Activated CD4-positive, alpha-beta memory T cell treated with anti-CD3 and anti-CD28 coated beads for 36 hours (primary cell): ENCODE measurements at places on chromosomes 1 and 21.

DNA sequence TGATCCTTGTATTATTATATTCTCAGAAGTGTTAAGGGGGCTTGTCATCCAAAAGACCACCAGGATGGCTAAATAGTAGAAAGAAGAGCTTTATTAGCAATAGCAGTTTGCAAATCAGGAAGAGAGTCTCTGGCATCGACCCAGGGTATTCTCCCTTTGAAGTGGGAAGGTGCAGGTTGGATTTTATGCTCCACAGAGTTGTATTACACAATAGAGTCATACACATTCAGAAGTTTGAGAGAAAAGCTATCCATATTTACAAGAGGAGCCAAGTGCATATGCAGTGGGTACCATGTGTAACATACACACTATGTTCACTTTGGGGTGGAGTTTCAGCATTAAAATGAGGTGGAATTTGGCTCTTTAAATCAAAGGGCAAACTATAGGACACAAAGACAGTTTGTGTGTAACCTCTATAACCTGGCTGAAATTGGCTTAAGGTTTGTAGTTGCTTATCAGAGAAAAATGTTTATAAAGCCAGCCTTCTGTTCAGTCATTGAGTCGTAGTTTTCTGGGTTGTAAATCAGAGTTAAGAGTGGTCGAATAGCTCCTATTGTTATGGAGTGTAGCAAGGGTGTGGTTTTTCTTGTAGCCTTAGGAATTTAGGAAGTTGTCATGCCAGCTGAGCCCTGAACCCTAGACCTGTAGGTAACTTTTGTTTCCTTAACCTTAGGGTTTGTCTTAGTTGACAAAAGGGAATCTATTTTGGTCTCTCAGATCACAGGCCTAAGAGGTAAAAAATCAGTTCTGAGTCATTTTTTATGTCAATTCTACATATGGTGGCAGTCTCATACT is 125.3 kb downstream of the DNM3 start:
- DNase-seq: no peak

DNA sequence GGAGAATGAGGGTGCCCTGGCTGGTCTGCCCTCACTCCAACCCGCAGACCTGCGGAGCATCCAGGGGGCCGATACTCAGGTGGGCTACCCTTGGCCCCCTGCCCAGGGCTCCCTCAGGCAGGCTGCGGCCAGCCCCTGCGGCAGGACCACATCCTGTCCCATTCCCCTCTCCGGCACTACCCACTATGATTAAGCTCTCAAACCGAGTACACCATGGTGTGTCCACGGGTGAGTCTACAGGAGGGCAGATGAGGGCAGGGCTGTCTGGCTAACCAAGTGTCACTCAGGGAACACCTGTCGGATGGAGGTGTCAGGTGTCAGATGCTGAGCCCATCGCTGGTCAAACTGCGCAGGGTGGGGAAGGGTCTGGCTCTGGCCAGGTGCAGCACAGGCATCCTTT is 47.2 kb downstream of the SLC66A1 start:
- DNase-seq: no peak

DNA sequence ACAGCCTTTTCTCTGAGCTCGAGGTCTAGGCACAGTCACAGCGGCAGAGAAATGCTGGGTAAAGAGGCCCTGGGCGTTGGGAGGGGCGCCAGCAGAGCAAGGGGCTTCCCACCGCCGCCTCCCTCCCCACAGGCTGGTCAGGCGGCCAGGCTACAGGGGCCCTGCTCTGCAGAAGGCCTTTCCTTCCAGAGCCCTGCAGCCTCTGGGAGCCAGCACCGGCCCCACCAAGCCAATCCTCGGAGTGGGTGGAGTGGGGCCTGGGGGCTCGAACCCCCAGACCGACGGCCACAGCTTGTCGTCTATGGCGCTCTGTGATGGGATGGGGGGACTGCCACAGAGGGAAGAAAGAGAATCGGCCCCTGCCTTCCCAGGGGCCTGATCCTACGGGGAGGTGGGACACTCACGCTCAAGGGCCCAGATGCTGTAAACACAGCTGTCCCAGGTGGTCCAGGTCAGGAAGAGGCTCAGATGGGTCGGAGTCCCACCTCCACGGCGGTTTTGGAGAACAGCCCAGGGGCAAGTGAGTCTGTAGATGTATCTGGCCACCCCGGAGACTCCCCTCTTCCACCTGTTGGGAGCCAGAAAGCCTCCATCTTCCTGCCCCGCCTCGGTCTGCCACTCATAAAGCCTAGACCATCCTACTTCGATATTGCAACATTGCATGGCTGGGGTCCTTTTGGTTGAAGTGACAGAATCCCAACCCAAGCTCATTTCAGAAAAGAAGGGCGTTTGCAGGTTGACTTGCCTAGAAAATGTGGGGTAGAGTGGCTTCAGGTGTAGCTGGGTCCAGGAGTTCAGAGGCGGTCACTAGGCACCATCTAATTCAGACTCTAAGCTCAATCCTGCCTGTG is 95.6 kb downstream of the SIK1 start:
- DNase-seq: no peak

GRCh38 chr1:17212009-17212408 is 7.1 kb downstream of the PADI1 start:
- DNase-seq: no peak

GRCh38 chr1:56409112-56409691 is 170.2 kb downstream of the PLPP3 start:
- no peak for DNase-seq

DNA sequence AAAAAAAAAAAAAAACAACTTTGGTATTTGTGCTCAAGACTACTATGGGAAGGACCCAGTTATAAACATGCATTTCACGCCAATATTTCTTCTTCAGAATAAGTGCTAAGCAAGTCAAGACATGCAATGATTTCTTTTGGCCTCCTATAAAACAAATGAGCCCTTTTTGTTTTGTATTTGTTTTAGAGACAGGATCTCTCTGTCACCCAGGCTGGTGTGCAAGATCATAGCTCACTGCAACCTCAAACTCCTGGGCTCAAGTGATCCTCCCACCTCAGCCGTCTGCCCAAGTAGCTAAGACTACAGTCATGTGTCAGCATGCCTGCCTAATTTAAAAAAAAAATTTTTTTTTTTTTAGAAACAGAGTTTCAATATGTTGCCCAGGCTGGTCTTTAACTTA is 348.7 kb downstream of the PCP4 start:
- DNase-seq: no peak

DNA sequence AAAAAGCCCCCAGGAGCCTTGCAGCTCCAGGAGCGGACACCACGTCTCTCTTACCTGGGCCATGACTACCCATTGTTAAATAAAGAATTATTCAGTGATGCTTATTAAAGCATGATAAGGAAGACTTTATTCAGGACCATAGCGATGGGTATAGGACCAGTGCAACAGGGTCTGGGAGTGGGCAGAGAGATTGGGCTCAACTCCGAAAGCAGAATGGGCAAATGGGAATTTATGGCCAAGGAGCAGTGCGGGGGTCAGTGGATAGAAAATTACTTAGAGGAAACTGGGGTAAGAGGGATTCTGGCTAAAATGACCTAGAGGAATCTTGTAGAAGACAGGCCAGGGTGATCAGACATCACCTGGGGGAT is 580 bp upstream of the ATP5PO start:
- DNase-seq: no peak

- no peak for DNase-seq
Measured at GRCh38 chr1:213094446-213094845, 43.4 kb downstream of the RPS6KC1 start.

DNA sequence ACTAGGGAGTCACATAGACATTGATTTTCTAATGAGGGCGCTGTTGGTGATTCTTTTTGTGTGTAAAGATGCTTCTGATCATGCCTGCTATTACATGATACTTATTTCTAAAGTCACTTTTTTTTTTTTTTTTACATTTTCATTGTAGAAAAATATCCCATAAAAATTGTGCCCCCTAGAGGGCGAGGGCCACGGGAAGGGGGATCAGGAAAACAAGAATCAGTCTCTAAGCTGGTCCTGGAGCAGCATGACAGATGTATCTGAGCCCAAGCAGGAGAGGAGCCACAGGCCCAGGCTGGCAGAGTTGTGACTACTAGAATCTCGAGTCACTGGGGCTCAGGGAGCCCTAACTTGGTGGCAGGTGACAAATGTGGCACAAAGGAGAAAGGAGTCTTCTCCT is 28.1 kb downstream of the ZSCAN20 start:
- no peak for DNase-seq

GRCh38 chr1:32757213-32757895 is 54.8 kb upstream of the SYNC start:
- no peak for DNase-seq

DNA sequence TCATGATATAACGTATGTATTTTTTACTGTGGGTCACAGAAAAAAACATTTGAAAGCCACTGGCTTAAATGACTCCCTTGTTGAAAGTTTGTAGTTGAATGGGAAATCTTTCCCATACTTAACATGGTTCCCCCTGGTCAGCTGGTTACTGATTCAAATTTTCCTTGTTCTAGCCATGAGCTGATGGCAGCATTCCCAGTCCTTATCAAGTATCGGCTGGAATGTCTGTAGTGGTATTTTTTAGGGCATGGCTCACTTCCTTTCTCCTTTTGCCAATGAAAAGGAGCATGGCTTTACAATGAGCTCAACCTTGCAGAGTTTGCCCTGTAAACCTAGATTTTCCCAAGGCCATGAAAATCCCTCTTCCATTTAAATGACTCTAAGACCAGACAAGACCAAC is 55.7 kb downstream of the GIPC2 start:
- DNase-seq: no peak

DNA sequence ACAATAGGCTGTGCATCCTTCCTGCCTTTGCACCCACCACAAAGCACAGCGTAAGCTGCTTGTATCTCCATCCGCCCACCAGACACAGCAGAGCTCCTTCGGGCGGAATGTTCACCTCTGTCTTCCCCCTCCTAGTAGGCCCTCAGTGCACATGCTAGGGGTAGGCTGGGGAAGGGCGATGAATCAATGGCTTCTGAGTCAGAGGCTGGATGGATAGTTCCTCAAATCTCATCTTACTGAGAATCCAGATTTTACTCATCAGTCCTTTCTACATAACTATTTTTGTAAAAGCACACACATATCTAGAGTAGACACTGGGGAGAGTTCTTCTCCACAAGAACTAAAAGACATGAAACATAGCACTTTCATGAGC is 73.8 kb downstream of the BCAR3 start:
- DNase-seq: peak; percentile 85

DNA sequence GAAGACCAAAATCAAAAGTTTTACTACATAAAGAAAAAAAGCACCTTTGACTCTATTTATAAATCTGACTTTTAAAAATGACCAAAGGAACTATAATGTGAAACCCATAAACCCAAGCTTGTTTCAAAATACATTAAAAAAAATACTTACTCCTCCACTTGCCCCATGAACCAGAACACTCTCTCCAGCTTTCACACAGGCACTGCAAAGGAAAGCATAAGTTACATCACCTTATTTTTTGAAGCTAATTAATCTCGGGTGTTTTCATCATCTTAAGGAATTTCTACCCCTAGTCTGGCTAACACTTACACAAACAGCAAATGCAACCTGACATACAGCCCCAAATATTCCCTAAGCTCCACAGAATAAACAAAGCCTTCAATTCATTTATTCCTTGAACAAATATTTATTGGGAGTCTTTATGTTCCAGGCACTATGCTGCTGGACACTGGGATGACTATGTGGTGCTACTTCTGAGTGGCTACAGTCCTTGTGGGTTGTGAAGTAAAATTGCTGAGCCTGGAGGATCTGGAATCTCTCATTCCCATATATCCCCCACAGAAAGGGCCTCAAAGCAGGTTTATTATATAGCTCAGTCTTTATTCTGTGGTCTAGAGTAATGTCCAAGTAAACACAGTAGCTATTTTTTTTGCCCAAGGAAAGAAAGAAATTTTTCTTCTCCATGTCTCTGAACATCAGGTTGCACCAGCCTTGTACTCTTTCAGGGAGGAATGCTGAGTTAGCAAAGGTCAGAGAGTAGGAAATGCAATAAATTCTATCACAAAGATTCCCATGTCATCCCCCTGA is 18.2 kb downstream of the CRYZ start:
- DNase-seq: no peak

GRCh38 chr1:78275456-78275855 is 215.3 kb upstream of the PTGFR start:
- no peak for DNase-seq
